ENCODE measurements at places on chromosomes 4 and X. TPM values are rescaled to one million over a fixed set of nuclear protein-coding genes. Genes with fewer than 3 reads are reported as not detected.

The PPP4R3C gene
- total RNA-seq: not detected

DNA sequence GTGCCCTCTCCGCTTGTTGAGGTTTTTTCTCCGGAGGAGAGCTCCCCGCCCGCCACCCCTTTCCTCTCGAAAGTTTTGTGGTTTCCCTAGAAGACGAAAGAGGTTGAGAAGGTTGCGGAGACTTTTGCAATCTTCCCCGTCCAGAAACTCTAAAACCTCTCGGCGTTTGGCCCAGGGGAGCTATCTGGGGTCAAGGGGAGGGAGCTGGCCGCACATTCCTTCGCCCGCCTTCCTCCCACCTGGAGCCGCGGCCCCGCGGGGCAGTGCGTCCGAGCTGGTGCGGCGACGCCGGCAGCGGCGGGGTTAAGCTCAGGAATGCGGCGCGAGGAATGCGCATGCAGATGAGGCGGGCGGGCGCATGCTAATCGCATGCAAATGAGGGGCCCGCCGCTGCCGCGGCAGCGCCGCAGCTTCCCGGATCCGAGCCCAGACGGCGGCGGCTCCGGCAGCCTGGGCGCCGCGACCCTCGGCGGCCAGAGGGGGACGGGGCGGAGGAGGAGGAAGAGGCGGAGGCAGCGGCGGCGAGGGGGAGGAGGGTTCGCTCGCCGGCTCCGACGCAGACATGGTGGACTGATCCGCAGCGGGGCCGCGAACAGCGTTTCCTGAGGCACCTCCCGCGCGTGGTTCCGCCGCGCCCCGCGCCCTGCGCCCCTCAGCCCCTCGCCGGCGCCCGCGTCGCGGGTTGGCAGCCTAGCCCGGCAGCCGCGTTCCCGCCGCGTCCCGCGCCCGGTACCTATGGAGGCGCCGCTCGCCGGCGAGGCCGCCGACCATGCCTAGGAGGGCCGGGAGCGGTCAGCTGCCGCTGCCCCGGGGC, at the start of gene WWC2:
TSS of gene WWC2 (plus strand) at position 535 of the 814 bp plus-strand sequence. CDS start at position 770, 235 bp downstream.
- peak; percentile 88 for DNase-seq

DNA sequence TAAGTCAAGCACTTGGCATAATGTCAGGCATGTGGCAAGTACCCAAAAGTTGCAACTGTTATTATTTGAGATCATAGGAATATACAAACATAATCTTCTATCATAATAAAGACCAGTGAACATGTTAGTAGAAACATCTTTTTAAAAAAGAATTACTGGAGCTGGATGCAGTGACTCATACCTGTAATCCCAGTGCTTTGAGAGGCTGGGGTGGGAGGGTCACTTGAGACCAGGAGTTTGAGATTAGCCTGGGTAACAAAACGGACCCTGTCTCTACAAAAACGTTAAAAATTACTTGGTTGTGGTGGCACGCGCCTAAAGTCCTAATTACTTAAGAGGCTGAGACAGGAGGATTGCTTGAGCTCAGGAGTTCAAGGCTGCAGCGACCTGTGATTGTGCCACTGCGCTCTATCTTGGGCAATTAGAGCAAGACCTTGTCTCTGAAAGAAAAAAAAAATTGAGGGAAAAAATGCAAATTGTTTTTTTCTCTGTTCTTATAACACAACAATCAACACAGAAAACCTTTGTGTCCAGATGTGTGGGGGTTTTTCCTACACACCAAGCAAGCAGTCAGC, 284.3 kb downstream of the ARHGAP10 start:
- DNase-seq: no peak

- peak; percentile 88 for DNase-seq
Measured at GRCh38 chr4:69054578-69055200, 41.6 kb upstream of the UGT2B7 start.

DNA sequence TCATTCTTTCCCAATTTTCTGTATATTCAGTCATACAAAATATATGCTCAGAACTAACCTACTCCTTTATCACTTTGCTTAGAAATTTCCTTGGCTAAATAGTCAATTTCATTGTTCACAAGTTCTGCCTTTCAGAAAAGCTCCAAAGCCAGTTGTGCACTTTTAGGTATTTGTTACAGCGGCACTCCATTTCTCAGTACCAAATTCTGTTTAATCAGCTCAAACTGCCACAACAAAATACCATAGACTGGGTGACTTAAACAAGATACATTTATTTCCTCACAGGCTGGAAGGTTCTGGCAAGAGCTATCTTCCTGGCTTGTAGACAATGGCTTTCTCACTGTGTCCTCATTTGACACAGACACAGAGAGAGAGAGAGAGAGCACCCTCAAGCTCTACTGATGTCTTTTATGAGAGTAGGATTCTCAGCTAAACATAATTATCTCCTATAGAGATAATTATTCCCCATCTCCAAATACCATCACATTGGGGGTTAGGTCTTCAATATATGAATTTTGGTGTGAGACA, 188.8 kb upstream of the FSTL5 start:
- DNase-seq: no peak

The HSFX3 gene
- not detected for total RNA-seq

GRCh38 chr4:126306152-126306869, 991.6 kb downstream of the FAT4 start:
- peak; percentile 55 for DNase-seq

GRCh38 chr4:75939890-75940691, 722 bp downstream of the NAAA start:
- DNase-seq: peak; percentile 45

DNA sequence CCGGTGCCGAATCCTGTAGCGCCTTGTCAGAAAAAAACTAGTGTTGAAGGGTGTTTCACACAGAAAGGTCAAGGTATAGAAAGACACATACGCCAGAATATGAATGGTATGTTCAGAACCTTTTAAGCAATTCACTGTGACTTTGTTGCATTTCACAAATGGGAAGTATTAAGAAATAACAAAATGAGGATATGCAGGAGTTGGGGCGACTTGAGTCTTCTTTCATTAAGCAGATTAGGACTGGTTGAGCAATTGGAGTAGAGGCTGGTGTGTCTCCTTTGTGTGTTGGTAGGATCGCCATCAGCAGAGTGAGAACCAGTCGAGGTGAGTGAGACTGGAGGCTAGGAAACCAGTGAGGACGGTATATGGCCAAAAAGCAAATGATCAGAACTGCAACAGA, 1454.5 kb upstream of the TENM3 start:
- DNase-seq: no peak

GRCh38 chrX:108177351-108178142, 86.0 kb downstream of the ATG4A start:
- no peak for DNase-seq

DNA sequence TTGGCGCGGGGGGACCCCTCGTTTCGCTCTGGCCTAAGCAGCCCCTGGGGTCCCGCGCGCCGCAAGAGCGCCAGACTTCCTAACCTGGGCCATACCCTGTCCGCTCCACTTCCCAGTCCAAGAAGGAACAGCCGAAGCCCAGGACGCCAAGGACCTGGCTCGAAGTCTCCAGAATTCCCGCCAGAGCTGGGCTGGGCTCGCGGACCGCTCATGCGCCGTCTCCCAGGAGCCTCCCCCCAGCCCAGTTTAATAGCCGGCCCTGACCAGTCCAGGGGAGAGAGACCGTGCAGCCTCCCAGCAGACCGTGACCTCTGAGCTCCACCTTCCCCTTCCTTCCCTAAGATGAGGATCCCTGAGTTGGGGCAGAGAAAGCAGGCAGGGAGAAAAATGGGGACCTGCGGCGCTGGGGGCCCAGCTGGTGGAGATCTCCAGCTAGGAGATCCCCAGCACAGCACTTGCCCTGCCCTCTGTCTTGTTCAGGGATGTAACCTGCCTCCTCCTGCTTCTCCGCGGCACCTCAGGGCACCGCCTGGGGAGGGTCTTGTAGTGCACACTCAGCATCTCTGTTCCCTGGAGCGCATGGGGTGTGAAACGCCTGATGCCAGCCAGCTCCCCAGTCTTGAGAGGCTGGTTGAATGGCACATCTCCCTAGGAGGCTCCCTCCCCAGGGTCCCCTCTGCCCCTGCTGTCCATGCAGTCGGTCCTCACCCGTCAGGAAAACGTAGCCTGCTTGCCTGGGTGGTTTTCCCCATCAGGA, 1.2 kb upstream of the LETM1 start:
- peak; percentile 27 for DNase-seq

DNA sequence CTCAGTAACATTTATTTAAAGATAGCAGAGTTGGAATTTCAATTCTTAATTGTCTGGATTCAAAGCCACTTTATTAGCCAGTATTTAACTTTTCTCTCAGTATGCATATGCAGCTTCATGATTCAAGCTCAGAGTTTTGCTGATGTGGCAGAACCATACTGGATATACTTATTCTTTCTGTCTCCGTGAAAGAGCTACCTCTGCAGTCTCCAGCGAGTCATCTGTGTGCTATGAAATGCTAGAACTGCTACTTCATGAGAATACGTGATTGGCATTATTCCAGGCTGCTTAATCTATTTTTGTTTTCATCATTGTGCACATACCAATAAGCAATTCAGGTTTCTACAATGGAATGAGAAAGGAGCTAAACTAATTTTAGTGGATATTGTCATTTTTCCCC, 743.7 kb downstream of the C4orf33 start:
- DNase-seq: peak; percentile 0

The CCDC120 gene
- 1.2 TPM for total RNA-seq

DNA sequence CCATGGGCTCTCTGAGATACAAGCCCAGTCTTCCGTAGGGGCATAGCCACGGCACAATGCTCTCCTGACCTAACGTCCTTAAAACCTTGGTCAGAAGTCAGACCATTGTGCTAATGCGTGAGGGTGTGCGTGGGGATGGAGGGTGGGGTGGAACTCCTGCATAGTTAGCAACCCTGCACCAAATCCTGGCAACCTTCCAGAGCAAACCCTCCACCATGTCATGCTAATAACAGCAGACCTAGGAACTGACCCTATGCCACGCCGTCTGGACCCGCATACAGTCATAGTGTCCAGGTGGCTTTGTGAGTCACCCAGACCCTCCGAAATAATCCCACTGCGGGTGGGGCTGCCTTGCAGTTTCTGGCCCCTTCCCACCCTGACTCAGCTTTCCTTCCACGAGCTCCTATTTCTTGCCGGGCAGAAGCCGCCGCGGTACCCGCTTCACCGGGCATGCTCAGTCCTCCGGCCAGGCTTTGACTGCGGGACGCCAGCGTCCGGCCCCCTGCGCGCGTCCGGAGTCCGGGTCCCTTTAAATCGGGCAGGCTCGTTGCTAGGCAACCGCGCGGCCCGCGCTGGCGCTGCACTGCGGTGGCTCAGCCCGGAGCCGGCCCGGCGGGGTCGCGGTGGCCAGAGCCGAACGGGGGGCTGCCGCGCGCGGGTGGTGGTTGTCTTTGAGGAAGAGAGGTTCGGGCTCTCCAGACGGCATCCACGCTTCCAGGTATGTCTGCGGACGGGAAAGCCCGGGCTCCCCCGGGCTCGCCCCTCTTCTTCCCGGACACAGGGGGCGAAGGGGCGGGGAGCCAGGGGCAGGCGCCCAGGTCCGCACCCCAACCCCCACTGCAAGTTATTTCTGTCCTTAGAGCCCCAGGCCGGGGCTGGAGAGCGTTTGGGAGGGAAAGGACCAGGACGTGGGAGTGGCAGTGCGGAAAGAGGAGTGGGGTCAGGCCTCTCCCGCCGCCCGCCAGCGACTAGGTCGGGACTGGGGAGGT, at the start of gene CCDC160:
TSS of gene CCDC160 (plus strand) at position 557 of the 989 bp plus-strand sequence. CDS start 7,619 bp downstream, outside the sequence.
- DNase-seq: no peak

- DNase-seq: peak; percentile 0
Measured at GRCh38 chrX:122703762-122704161, 480.3 kb upstream of the GRIA3 start.

GRCh38 chr4:186161138-186161537, 30.2 kb upstream of the CYP4V2 start:
- DNase-seq: no peak

DNA sequence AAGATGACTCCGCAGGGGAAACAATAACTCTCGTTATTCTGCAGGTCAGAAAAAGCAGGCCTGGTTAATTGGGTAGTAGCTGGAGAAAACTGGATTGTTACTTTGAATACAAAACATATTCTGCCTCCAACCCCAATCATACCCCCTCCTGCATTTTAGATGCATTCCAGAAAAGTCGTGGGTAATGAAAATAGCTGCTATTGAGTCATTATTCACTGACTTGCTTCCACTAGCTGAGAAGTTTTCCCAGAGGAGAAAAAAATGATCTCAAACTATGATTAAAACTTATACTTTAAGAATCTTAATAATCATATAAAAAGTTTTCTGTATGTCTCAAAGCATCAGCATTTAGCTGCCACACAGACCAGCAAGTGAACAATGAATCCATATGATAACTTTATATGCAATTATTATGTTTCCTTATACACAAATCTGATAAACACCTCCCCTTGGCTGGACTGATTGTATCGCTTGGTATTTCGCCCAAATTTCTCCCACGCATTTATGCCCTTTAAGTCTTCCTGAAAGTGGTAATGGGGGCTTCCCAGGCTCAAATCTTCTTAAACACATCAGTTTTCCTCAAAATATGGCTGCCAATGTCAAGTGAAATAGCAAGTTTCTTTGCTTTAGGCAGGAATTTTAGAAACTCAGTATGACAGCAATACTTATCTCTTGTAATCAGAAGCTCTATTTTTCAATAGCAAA, 181.0 kb downstream of the LDB2 start:
- DNase-seq: peak; percentile 56

DNA sequence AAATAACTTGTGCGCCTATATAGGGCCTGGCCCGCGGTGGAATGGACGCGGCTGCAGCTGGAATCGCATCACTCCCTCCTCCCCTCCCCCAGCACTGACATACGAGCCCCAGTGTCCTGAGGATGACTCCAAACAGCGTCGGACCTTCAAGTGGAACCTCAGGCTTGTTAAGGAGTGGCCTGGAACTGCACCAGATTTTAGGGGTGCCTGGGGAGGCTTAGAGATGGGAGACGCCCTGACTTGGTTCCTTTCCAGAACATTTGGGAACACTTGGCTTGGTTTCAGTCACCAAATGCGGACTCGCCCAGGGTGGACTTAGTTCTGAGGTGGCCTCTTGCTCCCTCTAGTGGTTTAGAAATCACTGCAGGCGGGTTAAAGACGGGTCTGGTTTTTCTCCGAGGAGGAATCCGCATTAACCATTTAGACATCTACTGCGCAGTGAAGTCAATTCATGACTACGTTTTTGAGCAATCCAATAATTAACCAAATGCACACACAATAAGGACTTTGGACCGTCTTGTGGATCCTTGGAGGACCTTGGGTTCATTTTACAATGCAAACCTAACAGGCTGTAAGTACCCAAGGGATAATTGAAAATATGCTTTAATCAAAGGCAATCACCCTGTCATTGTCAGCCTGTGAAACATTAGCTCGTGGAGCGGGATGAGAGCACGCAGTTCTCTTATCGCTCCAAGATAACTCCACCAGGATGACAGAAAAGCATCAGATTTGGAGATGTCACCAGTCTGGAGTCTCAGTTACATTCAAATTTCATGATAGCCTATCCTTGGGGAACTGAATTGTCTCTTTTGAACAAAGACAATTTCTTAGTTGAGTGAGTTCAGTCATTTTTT, 11.2 kb upstream of the PDGFRA start:
- DNase-seq: peak; percentile 97

GRCh38 chrX:102833136-102833535, 103.9 kb upstream of the RAB40AL start:
- peak; percentile 22 for DNase-seq

- DNase-seq: no peak
Measured at GRCh38 chr4:46270986-46271596, 118.8 kb downstream of the GABRA2 start.

GRCh38 chr4:109611045-109611646, 51.1 kb downstream of the MCUB start:
- peak; percentile 48 for DNase-seq

The SLC16A2 gene
- total RNA-seq: 28.5 TPM

All from fibroblast of the aortic adventitia (primary cell).